Upper lobe of right lung (tissue), 1 donor: ENCODE measurements at places on chromosomes 12 and 14. TPM values are rescaled to one million over a fixed set of nuclear protein-coding genes. Genes with fewer than 3 reads are reported as not detected.

DNA sequence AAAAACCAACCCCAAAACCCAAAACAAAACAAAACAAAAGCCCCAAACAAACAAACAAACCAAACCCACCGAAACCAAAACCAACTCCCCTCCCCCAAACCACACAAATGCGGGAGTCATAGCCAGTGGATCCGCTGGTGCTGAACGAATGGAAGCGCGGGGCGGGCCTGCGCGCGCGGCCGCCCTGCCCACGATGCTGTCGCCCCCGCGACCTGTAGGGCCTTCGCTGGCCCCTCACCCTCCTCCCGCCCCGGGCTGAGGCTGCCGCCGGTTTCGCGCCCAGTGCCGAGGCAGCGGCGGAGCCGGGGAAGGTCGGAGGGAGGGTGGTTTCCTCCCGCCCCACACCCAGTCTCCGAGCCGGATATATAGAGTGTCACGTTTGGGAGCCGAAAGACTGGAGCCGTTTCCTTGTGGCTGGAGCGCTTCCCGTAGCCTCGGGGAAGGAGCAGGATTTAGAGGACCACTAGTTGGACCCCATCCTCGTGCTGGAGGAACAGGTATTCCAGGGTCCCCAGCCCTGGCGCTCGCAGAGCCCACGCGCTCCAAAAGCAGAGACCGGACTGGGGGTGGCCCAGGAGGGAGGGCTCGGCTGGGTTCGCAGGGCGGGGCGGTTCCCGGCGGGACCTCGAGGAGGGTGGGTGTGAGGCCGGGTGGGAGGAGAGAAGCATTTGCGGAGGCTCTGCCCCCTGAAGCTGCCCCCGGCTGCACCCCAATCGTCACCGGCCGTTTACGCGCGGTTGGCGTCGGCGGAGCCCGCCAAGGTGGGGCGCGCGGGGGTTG lies at the start of gene FAR2:
Gene FAR2, plus strand, starts transcription at position 368 of the 780 bp plus-strand sequence. CDS start 121,172 bp downstream, outside the sequence.
- H3K27ac ChIP-seq: peak within 1 kb of the TSS; percentile 84
- peak within 1 kb of the TSS; percentile 63 for H3K4me3 ChIP-seq
- no peaks in the 10 kb centered on the region for H3K36me3 ChIP-seq
- DNase-seq: peak; percentile 84

DNA sequence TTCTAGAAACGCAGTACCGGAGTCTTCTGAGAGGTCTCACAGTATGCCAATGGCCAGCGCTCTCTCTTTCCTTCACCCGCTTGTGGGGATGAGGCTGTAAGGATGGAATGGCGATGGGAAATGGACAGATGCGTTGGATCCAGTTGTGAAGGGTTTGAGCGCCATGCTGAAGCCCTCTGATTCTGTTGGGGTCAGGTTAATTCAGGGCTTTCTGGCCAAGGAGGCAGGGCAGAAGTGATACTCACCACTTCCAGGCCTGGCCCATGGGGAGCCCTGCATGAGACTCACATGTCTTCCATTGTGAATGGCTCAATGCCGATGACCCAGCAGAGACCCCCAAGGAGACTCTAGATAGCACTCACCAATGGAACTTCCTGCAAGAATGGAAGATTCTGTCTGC lies 114.3 kb downstream of the BCL11B start:
- H3K27me3 ChIP-seq: no peaks in the 10 kb centered on the region
- no peak for DNase-seq
- H3K4me1 ChIP-seq: peaks cover 15% of the 10 kb centered on the region
- no peak overlapping the region for H3K27ac ChIP-seq
- no peaks in the 10 kb centered on the region for H3K36me3 ChIP-seq
- H3K4me3 ChIP-seq: no peak overlapping the region

Gene NTS
- 0.32 TPM for total RNA-seq

DNA sequence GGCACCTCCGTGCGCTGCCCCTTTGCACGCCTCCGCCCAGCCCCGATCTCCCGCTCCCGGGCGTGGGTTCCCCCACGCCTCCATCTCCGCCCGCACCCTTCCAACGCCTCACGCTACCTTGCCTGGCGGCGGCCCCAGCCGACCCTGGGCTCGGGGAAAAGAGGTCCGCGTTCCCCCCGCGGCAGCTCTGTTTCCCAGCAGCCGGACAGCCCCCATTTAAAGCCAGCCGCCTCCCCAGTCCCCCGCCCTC lies at the start of gene PRIMA1:
Gene PRIMA1, minus strand, starts transcription at position 193 of the 250 bp plus-strand sequence. CDS start 767 bp downstream, outside the sequence.
- no peaks in the 10 kb centered on the region for H3K36me3 ChIP-seq
- H3K27me3 ChIP-seq: peaks cover 46% of the 10 kb centered on the region
- H3K4me3 ChIP-seq: peak within 1 kb of the TSS; percentile 37
- DNase-seq: no peak

- H3K4me3 ChIP-seq: no peak overlapping the region
- no peak overlapping the region for H3K27ac ChIP-seq
- H3K36me3 ChIP-seq: no peaks in the 10 kb centered on the region
- no peaks in the 10 kb centered on the region for H3K27me3 ChIP-seq
Observed at GRCh38 chr12:63989301-63989845, 144.9 kb downstream of the SRGAP1 start.

Gene MYH7
- 0.12 TPM for total RNA-seq

GRCh38 chr12:27305673-27306456 lies 26.8 kb upstream of the BMAL2 start:
- H3K4me3 ChIP-seq: no peak overlapping the region
- peaks cover 3% of the 10 kb centered on the region for H3K4me1 ChIP-seq
- DNase-seq: no peak
- no peaks in the 10 kb centered on the region for H3K27me3 ChIP-seq
